ENCODE measurements at places on chromosomes 6 and 20.

- no peak for DNase-seq
These were observed 711.1 kb upstream of the EPHA7 start for GRCh38 chr6:94130478-94130877.

DNA sequence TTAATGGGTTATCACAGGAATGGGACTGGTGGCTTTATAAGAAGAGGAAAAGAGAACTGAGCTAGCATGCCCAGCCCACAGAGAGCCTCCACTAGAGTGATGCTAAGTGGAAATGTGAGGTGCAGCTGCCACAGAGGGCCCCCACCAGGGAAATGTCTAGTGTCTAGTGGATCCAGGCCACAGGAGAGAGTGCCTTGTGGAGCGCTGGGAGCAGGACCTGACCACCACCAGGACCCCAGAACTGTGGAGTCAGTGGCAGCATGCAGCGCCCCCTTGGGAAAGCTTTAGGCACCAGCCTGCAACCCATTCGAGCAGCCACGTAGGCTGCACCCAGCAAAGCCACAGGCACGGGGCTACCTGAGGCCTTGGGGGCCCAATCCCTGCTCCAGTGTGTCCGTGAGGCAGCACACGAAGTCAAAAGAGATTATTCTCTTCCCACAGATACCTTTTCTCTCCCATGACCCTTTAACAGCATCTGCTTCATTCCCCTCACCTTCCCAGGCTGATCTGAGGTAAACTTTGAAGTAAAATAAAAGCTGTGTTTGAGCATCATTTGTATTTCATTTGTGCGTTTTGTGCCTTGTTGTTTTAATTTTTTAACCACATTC, 4.4 kb downstream of the HLA-E start:
- DNase-seq, result no peak

DNA sequence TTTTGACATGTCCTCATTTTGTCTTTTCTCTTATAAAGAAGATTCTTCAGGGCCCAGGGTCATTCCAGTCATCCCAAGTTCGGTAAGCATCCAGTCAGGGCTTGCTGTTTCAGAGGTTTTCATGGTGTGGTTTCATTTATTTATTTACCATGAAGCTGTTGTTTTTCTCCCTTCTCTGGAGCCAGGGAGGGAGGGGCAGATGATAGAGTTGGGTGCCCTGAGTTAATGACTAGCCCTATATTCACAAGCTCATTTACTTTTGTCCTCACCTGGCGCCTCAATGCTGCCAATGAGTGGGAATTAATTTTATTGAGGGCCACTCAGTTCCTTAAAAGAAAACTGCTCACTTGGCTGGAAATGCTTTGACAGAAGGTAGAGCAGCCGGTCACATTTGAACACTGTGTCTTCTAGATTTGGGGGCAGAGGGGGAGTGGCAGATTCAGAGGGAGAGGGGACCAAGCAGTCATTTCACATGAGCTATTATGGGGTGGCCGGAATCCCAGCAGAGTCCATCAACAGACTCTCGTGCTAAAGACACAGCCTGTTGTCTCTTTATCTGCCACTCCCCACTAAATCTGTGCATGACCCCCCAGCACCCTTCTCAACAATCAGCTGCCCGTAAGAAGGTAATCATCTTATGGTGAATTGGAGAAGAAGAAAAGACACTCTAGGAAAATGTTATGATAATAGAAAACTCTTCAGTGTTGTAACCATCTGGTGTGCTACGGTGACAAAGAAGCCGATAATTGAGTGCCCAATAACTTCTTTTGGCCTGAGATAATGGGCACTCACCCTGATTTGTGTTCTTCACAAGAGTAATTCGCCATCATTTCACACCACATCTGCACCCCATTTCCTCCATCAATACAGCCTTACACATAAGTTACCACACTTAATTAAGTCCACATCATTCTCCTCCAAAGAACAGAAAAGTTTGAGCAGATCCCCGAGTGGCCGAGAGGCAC, 573.5 kb upstream of the JAG1 start:
- DNase-seq, result no peak

- DNase-seq, result no peak
These were observed 464.1 kb downstream of the UTRN start for GRCh38 chr6:144749263-144749662.

DNA sequence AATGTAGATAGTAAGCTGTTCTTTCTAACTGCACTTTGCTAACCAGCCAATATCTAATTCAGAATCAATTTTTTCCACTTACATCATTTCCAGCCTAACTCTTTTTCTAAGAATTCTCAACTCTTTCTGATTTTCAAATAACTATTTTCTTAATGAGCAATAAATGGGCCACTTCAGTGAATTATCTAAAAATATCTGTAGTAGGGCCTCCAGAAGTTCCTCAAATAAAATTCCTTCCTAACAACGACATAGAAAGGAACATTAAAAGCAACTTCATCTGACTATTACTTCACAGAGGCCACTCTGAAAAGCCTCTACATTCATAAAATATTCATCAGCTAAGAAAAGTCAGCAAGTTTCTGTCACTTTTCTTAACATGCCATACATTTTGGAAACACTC, 4.8 kb downstream of the COL12A1 start:
- no peak for DNase-seq

DNA sequence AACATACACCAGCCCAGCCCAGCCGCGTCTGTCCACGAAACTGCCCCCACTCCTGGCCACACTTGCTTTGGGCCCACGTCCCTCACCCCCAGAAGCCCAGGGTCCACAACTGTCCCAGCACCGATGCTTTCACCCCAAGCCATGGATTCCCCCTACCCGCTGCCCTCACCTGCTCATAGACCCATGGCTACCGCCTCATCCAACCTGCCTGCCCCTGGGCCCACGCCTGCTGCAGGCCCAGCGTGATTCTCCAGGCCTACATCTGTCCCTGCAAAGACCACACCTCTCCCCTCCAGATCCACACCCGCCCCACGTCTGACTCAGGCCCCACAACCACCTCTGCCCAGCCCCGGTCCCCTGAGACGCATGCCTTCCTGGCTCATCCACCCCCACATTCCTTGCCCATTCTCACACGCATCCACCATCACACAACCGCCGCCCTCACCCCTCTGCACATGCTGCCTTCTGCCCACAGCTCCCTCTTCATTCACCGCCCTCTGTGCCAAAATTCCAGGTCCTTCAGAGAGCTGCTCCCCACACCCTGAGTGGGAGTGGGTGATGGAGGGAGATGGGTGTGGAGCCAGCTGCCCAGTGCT, 86.7 kb downstream of the GRM4 start:
- no peak for DNase-seq

DNA sequence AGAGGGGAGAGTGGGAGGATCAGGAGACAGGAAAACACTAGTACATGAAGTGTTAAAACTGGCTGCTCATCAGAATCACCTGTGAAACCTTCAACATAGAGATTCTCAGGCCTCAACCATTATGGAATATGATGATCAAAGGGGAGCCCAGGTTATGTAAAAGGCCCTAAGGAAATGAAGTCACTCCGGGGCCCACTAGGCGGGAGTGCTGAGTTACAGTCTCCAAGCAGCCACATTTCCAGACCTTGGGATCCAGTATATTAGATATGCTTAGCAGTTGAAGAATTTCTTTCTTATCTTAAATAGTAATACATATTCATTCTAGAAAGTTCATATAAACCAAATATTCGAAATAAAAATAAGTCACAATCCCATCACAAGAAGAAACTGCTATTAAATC, 476.3 kb downstream of the PRKN start:
- no peak for DNase-seq

DNA sequence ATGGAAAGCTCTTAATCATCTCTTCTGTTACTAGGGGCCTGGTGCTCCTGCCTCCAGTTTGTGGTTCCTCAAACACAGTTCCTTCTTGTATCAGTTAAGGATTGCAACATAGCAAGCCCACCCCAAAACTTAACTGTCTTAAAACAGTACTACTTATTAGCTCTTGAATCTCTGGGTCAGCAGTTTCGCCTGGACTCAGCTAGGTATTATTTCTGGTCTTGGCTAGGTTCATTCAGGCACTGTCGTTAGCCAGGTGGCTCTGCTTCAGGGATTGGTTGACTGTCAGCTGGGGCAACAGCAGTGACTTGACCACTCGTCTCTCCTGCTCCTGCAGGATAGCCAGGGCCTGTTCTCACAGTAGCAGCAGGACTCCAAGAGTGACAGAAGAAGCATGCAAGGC, 30.0 kb upstream of the RALY start:
- no peak for DNase-seq

GRCh38 chr6:38215225-38215624, 395.7 kb downstream of the ZFAND3 start:
- no peak for DNase-seq

GRCh38 chr20:64196847-64197306, 32.6 kb downstream of the MYT1 start:
- no peak for DNase-seq

DNA sequence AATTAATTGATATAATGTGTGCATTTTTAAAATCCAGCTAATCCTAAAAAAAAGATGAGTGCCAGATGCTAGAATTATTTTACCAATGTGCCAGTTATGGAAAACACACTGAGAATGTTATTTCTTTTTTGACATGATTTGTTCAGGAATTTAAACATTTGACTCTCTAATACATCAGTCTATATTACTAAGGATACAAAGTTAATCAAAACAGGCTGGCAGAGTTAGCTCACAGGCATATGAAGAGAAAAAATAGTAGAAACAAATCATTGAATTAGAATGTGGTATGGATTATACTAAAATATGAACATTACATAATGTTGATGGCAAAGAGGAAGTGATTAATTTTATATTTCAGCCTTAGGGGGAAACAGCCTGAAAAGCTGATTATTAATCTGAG, 368.3 kb upstream of the GJE1 start:
- DNase-seq, result no peak

DNA sequence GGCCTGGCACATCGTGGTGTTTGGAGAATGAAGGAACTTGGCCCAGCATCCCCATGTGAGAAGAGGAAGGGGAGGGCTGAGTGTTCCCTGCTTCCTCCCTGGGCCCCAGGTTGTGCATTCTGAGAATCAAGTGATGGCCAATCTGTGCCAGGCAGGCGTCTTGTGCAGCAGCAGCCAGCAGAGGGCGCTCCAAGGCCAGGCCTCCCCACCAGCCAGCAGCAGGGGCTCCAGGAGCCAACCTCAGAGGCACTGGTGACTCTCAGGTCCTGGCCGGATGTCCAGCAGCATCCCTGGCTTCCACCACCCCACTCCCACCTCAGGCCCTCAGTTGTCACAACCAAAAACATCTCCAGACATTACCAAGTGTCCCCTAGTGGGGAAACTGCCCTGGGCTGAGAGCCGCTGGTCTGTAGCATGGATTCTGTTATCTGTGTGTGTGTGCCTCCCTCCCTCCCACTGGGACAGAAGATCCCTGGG, 192.0 kb downstream of the PREX1 start:
- no peak for DNase-seq

DNA sequence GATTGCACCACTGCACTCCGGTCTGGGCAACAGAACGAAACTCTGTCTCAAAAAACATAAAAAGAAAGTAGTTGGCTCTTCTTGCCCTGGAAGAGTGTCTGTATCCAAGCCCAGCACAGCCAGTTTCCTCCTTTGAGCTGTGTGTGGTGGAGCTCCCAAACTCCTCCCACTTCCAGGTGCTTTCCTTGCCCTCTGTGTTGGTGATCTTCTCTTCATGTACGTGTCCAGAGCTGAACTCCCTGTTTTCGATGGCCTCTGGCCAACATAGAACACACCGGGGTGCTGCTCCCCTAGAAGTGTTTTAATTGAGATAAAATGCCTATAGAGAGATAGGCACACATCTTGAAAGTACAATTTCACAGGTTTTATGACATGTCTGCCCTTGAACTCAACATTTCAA, 16.7 kb upstream of the SGK2 start:
- no peak for DNase-seq

All from cortex of kidney (tissue), 1 donor.